ENCODE measurements at places on chromosomes 7 and 10.

- no peak for DNase-seq
Measured at GRCh38 chr10:114323023-114323422, 81.3 kb downstream of the AFAP1L2 start.

- no peak for DNase-seq
Measured at GRCh38 chr7:83697804-83698530, 49.0 kb upstream of the SEMA3E start.

GRCh38 chr10:98572594-98572993, 125.9 kb upstream of the HPS1 start:
- no peak for DNase-seq

- DNase-seq, result no peak
Measured at GRCh38 chr10:103837370-103838069, 17.9 kb downstream of the SH3PXD2A start.

- no peak for DNase-seq
Measured at GRCh38 chr7:113809581-113809980, 109.2 kb downstream of the PPP1R3A start.

DNA sequence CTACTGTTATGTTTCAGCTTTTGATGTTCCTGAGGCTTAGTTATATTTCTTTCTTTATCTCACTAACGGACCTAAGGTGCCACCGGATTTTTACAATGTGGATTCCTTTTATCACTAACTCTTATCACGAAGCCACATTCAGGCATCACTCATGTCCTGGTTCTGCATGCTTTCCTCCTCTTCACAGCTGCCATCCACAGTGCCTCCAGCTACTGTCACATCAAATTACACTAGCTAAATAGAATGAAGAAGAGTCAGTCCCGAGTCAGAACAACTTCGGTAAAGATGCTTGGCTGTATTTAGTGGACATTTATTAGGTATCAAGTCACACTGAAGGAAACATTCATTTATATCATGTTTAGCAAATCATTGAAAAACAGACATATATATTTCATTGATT, 153.2 kb downstream of the NEBL start:
- no peak for DNase-seq

DNA sequence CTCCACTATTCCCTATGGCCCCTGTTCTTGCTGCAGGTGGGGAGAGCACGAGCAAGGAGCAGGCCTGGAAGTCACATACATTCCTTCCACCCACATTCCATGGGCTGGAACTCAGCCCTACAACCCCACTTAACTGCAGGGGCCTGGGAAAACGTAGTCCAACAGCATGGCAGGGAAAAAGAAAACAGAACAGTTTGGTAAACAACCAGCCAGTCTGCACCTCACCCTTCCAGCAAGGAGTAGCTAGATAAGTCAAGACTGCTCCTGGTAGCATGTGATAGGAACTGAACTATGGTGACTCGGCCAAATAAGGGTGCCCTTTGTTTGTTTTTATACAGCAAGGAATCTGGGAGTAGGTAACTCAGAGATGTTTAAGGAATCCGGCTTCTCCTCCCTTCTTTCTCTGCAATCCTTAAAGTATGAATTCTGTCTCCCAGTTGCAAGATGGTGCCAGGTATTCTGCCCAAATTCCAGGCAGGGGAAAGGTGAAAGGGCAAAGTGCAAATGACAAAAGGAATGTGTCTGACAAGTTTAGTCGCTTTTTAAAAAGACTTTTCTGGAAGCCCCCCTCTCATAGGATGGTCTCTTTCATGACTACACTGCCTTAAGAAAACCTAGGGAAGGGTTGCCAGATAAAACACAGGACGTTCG, 311.7 kb upstream of the NEBL start:
- DNase-seq, result no peak

GRCh38 chr7:4751398-4751947, 23.9 kb upstream of the AP5Z1 start:
- no peak for DNase-seq

- no peak for DNase-seq
Measured at GRCh38 chr7:116329686-116330503, 119.6 kb downstream of the TES start.

- DNase-seq, result no peak
Measured at GRCh38 chr7:33044986-33045385, 17.6 kb downstream of the NT5C3A start.

GRCh38 chr10:79585870-79586527, 24.7 kb upstream of the SFTPA1 start:
- DNase-seq, result no peak

DNA sequence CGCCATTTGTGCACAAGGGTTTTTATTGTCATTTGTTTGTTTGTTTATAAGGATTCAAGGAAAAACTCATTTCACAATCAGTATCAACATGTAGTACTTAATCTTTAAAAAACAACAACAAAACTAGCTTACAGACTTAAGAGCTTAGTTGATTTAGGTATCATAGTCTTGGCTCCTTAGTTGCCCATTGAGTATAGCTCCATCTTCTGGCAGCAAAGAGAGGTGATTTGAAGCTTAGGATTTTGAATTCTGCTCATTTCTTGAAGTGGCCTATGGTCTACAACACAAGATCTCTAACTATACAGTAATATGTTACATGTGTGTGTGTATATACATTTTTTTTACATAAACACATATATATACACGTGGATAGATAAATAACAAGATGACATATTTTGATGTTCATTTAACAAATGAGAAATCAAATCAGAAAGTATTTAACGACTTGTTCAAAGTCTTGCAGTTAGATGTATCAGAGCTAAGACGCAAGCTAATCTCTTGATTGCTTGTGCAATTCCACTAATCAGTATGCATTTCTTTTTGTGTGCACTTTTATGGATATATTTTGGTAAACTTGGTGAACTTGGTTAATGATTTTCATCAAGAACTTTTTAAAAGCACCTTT, 307.3 kb downstream of the CAMK1D start:
- DNase-seq, result no peak

DNA sequence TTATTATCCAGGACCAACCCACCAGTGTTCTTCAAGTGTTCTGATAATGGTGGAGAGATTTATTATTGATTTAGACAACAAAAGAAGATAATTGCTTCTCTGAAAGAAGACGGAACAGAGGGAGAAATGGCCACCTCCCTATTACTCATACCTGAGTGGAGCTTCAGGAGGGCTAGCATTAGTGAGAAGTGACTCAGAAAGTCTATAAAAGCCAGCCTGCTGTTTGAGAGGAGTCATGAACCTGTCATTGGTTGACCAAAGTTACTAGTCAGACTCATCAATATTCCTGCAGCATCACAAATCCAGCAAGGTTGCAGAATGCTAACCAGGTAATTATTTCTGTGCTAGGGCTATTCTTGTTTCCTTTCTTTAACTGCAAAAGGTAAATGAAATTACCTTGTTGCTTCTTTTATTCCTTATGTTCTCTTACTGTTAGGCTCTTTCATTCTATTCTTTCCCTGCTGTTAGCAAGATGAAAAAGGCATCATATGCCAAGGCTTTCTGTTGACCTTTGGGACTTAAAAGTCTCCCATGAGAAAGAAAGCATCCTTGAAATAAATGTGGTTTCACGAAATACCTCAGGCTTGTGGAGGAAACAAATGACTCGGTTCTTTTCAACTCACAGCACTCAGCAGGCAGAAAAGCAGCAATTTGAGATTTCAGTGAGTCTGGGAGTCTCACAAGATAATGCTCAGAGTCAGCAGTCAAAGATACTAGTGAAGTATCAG, 256.4 kb upstream of the PHYHIPL start:
- DNase-seq, result no peak

GRCh38 chr10:103451091-103451813, 918 bp downstream of the CALHM2 start:
- DNase-seq, result no peak

GRCh38 chr10:124254490-124254889, 161.1 kb upstream of the CHST15 start:
- no peak for DNase-seq

GRCh38 chr10:36759141-36759805, 366.1 kb upstream of the ANKRD30A start:
- DNase-seq, result no peak

- no peak for DNase-seq
Measured at GRCh38 chr10:94351089-94351488, 11.7 kb downstream of the NOC3L start.

DNA sequence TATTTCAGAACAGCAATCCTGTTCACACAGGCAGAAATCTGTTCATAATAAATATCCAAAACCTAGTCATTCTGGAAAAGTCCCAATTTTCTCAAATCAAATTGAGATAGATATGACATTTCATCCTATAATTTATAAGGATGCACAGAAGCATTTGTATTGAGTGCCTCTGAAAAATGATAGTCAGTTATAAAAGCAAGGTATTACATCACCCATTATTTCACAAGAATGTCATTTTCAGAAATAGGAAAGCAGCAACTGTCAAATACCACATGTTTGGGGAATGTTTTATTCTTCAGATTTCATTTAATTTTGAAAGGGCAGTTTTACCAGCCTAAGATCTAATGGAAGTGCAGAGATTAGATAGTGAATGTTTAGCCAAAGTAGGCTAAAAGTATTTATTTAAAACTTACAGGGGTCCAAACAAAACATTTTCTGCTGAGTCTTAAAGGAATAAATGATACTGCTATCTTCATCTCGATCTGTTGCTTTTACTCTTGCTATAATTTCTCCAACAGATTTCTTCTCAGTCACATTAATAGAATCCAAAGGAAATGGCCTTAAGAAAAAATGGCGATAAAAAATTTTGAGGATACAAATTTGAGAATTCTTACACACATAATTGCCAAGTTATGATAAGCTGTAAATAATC, 185.8 kb downstream of the HGF start:
- DNase-seq, result no peak

DNA sequence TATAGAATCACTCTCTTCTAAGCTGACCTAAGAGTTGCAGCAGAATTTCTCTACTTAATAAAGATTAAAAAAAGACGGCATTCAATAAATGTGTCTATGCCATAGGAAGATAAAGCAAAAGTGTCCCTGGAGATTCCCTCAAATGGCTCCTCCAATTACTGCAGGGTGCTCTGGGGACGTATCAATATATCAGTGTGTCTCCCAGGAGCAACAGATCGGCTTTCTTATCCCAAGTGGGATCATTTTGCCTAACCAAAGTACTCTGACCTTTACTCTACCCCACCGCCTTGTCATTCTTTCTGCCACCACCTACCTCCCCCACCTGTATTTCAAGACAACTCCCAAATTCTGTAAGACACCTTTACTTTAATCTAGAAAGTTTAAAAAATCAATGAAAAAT, 202.0 kb upstream of the SEMA3C start:
- DNase-seq, result no peak

DNA sequence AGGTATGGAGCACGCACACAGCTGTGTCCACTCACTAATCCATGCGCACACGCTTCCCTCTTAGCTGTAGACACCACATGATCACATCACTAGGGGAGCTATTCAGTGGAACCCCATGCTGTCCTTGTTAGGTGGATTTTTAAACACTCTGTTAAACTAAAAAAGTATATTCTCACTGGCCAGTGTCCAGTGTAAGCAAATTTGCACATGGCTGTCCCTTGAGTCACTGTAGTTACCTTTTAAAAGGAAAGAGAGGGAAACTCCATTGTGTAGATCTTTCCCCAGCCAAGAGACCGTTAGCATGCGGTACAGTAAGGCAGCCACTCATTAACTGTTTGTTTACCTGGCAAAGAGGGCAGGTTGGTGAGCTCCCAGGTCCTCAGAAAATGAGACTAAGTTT, 81.6 kb upstream of the INSYN2A start:
- no peak for DNase-seq

DNA sequence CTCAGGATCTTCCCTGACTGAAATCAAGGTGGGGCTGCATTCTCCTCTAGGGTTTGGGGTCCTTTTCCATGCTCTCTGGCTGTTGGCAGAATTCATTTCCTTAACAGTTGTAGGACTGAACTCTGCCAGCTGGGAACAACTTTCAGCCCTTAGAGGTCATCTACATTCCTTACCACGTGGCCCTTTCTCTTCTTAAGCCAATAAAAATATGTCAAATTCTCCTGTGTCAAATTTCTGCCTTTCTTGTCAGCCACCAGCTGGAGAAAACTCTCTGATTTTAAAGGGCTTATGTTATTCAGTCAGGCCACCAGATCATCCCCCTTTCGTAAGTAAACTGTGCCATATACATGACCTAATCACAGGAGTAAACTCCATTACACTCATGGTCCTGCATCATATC, 95.3 kb upstream of the IL6 start:
- DNase-seq, result no peak

DNA sequence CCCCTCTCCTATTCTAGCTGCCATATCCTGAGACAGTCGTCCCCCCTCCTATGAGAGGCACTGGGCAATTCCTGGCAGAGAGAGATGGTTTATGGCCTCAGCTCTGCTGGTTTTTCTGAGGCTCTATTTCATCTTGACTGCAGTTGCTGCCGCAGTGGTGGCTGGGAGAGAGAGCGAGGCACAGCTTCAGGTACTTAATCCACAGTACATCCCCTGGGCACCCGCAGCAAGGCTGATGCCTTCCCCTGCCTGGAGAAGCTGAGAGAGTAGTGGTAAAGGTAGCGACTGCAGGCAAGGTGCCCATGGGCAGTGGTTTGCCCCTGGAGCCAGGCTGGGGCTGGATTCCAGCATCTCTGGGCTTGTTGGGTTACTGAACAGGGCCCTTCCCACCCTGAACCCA, 324.7 kb downstream of the RPS24 start:
- DNase-seq, result no peak

DNA sequence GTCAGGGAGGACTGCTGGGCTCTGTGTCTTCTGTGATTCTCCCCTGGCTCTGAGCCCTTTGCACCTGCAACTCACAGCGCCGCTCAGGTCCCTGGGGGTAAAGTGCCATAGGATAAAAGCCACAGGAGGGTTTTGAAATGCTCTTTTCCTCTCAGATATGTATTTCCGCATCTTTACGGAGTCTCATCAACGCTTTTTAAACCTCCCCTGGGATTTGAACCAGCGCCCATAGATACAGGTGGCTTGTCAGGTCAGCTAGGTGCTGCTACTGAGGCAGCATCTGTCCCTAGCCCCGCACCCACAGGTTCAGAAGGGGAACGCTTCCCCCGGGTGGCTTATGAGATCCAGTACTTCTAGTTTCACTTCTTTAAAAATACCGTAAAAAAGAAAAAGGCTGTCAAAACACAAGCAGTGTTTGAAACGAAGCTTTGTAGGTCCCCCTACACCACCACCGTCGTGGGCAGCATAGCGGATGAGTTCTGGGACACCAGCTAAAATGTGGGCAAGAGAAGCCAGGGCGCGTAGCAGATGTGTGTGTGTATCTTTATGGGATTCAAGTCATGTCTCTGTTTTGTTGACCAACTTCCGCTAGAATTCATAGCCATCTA, 173.5 kb downstream of the CUX1 start:
- DNase-seq, result no peak

GRCh38 chr10:11255796-11256444, 238.2 kb downstream of the CELF2 start:
- DNase-seq, result no peak

DNA sequence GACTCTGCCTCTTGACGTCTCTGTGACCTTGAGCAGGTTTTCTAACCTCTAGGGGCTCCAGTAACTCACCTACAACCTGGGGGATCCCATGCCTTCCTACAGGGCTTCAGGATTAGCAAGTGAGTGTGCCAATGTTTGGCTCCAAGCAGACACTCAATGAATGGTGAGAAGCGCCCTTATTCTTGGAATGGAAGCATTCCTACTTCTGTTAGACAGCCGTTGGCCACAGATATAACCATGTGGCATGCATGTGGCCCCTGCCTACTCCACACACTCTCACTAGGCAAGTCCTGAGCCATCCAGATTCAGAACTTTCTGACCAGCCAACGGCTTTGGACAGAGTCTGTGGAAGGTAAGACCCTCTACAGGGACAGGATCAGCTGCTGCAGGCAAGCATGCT, 108.9 kb upstream of the LYZL2 start:
- DNase-seq, result no peak
